ENCODE measurements at places on chromosomes 6 and 20.

DNA sequence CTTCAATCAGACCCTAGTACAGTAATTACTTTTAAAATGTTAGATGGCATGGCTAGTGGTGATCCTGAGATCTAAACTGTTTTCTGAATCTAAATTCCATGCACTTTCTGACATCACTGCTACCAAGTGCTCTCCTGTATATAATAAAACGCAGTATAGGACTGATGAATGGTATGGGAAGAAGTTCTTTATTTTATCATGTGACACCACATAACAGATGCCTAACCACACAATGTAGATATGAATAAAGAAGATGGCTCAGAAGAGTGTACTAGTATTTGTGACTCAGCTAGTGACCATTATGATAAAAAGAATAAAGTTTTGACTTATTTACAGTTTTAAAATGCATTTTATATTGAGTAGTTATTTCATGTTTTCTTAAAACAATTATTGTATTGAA, 8.5 kb downstream of the NDUFAF4 start:
- DNase-seq, result no peak

DNA sequence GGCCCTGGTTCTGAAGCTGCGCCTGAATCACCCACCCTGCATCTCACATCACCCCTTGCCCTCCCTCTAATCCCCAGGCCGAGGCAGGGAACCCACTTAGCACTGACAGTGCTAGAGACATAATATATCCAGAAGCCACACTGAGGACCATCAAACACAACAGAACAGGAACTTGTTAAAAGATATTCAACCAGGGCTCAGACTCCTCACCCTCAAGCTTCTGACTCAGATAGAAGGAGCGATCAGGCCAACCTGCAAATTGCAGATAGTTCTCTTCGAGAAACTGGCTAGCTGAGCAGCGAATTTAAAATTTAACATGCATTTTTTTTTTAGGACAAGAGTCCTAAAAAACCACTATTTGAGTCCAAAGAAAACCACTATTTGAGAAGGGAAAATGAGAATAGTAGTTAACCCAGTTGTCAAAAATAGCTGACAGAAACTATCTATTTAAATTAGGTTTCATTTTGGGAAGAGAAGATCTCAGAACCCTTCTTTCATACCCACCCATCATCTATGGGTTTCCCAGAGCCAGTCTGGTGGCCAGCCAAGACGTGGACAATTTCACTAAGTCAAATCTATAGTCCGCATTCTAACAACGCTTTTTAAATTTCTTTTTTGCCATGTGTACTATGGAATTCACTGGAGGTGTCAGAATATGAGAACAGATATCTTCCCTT, 95.6 kb downstream of the OPRM1 start:
- no peak for DNase-seq

DNA sequence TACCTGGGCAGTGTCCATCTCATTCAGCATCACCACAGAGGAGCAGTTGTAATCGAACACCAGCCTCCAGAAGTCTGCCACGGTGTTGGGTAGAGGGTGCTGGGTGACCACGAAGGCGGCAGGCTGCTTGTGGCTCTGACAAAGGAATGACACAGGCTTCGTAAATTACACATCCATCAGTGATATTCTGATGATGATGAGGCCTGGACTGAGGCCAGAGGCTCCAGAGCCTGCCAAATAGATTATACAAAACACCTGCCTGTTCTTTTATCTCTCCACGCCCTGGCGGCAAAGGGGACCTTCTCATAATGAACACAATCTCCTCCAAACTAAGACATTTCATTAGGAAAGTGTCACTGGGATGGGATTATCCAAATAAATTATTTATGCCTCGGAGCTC, 480.2 kb upstream of the CHD6 start:
- peak; percentile 89 for DNase-seq

GRCh38 chr6:94289131-94289530, 869.8 kb upstream of the EPHA7 start:
- DNase-seq, result no peak

- no peak for DNase-seq
These were observed 9.4 kb upstream of the STXBP5 start for GRCh38 chr6:147194652-147195411.

DNA sequence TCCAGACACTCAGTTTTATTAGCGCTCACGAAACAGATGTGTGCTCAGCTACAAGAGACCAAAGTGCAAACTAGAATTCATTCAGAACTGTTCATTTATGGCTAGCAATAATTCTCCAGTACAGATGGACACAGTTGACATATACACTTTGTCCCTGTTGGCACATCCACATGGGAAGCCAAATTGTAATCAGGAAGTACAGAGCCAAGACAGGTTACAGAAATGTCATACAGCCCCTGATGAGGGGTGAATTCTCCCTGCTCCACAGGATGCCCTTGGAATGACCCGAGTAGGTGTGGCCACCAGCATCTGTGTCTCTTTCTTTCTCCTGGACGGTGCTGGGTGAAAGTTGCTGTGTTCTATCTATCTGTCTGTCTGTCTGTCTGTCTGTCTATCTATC, 7.6 kb downstream of the DHX35 start:
- DNase-seq, result no peak

DNA sequence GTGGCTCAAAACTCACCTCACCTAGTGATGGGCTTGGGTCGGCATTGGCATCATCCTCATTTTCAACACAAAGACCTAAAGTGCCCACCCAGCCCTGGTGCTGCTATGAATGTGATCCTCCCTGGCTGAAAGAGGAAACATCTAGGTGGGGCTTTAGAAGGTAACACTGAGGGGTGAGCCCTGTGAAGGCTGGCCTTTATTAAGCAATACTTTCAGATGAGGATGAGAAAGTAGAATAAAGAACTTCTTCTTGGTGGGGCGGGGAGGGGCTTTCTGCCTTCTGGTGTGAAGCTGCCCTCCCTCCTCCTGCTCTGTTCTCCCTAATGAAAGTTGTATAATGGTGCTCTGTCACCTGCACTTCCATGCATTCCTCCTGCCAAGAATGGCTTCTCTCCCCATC, 133.0 kb upstream of the TRAF3IP2 start:
- DNase-seq, result no peak

- no peak for DNase-seq
These were observed 44.3 kb upstream of the FRMD1 start for GRCh38 chr6:168123165-168123911.

GRCh38 chr6:37105148-37106050, 64.6 kb upstream of the PIM1 start:
- no peak for DNase-seq

DNA sequence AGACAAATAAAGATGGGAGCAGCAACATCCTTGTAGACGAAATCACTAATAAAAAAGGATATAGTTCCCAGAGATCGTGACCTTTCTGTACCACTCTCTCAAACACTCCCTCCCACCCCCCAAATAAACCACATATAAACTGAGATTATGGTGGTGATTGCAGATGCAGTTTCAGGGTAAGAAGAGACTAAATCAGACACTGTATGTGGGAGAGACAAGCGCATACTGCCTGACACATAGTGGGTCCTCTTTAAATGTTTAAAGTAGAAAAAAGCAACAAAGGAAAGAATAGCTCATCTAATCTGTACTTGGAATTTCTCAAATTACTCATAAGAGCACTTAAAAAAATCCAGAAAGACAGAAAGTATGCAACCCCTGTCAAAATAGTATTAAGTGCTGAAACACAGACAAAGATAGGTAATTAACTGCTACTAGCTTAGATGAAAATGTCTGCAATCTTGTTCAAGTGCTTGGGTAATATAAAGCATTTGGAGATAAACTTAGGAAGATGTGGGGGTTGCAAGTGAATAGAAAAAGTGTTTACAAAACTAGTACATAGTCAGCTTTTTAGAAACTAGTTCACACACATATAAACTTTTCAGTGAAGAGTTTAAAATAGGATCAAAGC, 151.6 kb downstream of the BACH2 start:
- no peak for DNase-seq

GRCh38 chr20:62366370-62367135, 559 bp downstream of the LAMA5 start:
- DNase-seq, result no peak

DNA sequence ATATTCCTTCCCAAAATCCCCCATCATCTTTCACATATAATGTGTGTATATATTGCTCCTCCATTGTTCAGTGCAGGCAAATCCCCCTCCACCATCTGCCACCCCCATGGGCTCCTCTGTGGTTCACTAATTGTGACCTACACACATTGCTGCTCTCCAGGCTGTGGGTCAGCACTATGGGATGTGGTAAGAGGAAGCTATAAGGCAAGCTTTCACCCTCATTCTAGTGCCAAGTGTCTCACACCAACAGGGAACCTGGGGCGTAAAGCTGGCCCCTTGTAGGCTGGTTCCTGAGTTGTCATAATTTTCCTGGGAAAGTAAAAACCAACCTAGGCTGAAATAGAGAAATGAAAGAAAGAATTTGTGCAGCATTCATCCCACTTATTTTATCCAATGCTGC, 16.8 kb downstream of the FKBP1A start:
- DNase-seq, result no peak

- DNase-seq, result no peak
These were observed 71.1 kb downstream of the FIG4 start for GRCh38 chr6:109762166-109762565.

DNA sequence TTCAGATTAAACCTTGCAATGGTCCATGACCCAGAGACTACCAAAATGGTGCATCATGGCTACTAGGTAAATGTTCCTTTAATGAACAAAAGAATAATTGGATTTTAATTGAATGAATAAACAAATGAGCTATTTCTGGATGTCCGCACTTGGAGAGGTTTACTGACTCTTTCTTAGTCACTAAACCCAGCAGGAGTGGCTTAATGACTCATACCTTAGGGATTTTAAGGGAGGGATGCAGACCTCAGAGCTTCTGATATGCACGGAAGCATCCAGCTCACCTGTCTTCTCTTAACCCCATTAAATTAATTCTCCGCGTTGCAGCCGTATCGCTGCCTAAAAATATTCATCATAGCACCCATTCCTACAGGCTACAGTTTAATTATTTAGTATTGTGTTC, 970.0 kb upstream of the SLC35B3 start:
- DNase-seq, result peak; percentile 83

DNA sequence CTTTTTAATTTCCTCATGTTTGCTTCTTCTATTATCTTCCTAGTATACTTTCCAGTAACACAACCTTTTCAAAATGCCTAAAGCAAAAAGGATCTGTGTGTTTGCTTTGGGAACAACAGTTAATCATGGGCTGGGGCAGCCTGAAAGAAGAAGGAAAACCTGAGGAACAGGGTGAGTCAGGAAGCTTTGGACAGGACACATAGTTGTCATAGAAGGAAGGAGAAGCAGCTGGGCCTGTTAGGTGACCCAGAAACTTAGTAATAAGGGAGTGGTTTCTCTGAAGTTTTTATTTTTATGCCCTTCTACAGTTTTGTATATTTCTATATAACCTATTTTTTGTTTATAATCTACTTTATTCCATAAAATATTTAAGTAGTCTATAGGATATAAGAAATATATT, 61.4 kb downstream of the CD24 start:
- DNase-seq, result no peak

DNA sequence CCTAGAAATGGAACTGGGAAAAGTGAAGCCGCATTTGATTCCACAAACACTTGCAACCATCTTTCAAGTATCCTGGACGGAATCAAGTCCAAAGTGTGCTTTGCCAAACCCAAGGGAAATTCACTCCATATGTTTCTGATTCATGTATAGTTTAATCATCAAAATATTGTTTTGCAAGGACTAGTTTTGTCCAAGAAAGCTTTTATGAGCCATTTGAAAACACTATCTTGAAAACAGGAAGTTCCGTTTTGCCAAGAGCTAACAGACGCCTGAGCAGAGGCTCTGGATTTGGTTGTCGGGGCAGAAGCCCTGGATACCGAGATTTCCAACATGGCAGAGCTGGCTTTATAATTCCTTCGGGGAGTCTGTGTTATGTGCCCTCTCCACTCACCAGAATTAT, 251.1 kb downstream of the PHACTR1 start:
- DNase-seq, result no peak

DNA sequence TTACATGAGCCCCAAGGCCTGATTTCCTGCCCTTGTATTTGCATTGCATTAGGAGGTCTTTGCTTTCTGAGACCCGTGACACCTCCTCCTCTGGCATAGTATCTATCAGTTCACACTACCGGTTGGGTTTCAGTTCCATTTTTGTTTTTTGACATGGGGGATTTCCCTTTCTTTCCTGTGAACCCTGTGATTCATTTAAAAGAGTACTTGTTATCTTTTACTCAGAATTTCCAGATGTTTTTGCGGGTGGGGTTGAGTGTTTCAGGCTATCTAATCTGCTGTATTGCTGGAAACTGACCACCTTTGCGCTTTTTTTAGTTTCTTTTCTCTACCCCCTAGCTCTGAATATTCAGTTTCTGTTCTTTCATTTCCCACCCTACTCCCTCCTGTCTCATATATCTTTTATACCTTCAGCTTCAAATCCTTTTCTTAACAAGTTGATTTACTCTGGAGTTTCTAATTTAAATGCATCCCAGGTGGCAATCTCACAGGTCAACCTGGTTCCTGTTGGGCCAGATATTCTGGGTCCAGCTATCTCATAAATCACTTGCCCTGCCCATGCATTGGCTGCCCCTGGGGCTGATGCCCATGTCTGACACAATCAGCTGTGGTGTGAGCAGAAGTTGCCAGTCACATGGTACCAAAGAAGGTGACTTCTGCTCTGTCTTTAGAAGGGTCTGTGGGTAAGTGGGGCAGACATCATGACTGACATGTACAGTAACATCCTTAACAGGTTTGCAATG, 14.3 kb upstream of the NCOA3 start:
- DNase-seq, result no peak

- no peak for DNase-seq
These were observed 75.8 kb upstream of the AFDN start for GRCh38 chr6:167750956-167751358.

- DNase-seq, result no peak
These were observed 13.7 kb downstream of the RAET1E start for GRCh38 chr6:149884215-149884614.
